ENCODE measurements at places on chromosomes 12 and 14.

GRCh38 chr12:30144777-30145683 is 361.3 kb upstream of the TMTC1 start:
- DNase-seq = no peak

DNA sequence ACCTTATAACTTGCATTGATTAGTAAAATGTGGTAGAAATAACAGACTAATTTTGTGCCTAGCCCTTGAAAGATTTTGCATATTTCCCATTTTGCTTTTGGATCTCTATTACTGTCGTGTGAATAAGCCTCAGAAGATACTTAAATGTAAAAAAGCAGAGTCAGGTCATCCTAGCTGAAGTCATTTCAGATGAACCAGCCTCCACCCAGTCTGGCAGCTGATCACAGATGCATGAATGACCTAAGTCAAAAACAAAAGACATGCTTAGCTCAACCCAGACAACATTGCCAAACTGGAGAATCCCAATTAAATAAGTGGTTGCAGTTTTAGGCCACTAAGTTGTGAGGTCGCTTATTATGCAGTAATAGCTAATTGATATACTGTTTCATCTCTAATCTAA is 349.9 kb downstream of the C12orf50 start:
- no peak for DNase-seq

DNA sequence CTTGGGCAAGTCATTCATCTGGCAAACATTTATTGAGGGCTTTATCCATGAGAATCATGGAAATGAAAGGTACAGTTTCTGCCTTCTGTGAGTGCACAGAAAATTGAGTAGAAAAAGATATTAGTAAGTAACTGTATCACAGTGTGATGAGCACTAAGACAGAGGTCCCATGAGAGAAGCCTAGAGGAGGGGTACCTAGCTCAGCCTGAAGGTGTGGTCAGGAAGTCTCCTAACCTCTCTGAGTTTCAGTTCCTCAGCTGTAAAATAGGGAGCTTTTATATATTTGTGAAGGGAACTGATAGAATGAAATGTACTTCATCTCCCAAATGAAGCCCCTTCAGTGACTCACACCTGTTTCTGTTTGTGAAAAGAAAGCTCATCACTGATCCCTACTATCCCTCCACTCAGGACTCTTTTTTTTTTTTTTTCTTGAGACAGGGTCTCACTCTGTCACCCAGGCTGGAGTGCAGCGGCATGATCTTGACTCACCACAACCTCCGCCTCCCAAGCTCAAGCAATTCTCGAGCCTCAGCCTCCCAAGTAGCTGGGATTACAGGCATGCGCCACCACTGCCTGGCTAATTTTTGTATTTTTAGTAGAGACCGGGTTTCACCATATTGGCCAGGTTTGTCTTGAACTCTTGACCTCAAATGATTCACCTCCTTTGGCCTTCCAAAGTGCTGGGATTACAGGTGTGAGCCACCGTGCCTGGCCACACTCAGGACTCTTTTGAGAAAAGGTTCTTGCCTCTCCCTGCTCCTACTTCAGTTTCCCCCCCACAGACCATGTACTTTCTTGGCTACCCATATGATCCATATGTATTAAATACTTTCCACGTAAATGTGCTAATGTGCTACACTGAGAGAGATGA is 93.7 kb upstream of the FUT8 start:
- no peak for DNase-seq

DNA sequence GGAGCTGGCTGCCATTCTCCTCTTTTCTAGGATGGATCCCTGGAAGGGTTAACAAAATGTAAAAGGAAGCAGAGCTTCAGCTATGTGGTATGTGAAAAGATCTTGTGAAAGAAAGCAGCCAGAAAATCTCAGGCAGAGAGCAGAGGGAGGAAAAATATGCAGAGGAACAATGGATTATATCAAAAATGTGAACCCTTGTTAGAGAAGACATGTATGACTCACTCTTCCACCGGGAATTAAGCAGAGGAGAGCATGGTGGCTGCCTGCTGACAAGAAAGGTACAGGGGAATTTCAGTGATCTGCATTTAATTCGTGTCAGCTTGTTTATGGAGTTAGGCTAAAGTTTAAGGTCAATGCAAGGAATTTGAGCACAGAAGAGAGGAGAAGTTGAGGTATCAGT is 46.3 kb downstream of the KCNA1 start:
- DNase-seq = no peak
